Stimulated activated CD8-positive, alpha-beta memory T cell treated with anti-CD3 and anti-CD28 coated beads, Interleukin-4, amount 100 ng/mL, for 48 hours (primary cell): ENCODE measurements at places on chromosomes 13 and 19.

DNA sequence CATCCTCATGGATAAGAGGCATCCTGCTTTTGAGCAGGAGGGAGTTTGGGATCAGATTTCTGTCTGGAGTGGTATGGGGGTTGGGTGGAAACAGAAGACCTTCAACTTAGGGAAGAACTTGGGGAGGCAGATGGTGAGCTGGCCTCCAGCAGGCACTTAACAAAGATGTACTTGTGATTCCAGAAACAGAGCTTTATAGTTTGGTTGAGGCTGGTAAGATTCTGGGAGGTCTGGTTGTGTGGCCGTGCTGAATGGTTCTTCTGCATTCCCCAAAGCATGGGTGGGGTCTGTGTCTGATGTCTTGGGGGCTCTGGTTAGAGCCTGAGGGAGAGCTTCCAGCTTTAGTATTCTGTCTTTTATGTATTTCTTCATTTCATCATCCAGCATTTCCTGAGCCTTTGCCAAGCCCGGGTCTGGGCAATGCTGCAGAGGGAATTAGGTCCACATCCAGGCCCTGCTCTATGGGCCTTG is 4.8 kb downstream of the MEGF8 start:
- no peak for DNase-seq

DNA sequence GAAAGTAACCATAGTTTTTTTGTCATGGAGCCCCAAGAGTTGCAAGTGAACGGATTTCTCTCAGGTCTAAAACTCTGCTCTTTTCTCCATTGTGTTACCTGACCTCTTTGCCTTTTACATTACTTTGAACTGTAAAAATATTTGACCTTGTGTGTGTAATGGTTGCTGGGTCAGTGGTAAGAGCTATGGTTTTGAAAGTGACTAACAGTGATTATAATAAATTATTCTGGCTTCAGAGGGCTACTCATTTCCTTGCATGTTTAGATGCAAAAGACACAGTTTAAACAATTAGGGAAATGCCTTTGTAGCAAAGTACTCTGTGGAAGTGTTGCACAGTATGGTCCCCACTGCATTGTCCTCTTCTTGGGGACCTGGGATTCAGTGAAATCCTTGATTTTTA is 29.3 kb upstream of the PSG8 start:
- DNase-seq, result no peak

- peak; percentile 87 for DNase-seq
Observed at GRCh38 chr19:12092065-12092867, 27.7 kb downstream of the ZNF844 start.

GRCh38 chr19:19103167-19103566 is 35.1 kb downstream of the TMEM161A start:
- no peak for DNase-seq

- peak; percentile 31 for DNase-seq
Observed at GRCh38 chr19:39038098-39038497, 5.7 kb upstream of the FBXO27 start.

GRCh38 chr19:7526059-7526929 is 3.9 kb downstream of the MCOLN1 start:
- no peak for DNase-seq
